COLO829 (cell line): ENCODE measurements at places on chromosomes 1 and 21.

- no peak for DNase-seq
These were observed 43.5 kb downstream of the WDR4 start for GRCh38 chr21:42835611-42836401.

- no peak for DNase-seq
These were observed 30.9 kb downstream of the ZNF670 start for GRCh38 chr1:247047702-247048101.

DNA sequence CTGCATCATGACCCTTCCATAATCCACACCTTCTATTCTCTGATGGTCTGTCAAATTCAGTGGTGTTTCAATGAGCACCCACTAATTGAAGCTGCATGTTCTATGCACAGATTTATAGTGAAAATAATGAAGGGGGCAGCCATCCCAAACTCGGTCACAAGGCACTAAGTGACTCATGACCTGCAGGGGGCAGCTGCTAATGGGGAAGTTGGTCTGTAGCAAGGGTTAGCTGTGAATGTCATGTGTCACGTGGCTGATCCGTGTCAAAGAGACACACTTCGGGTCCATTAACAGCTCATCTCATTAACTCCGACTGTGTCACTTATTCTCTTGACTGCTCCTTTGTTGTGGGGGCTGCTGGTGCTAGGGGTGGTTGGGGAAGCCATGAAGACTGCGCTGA, 306.6 kb downstream of the PCP4 start:
- no peak for DNase-seq

DNA sequence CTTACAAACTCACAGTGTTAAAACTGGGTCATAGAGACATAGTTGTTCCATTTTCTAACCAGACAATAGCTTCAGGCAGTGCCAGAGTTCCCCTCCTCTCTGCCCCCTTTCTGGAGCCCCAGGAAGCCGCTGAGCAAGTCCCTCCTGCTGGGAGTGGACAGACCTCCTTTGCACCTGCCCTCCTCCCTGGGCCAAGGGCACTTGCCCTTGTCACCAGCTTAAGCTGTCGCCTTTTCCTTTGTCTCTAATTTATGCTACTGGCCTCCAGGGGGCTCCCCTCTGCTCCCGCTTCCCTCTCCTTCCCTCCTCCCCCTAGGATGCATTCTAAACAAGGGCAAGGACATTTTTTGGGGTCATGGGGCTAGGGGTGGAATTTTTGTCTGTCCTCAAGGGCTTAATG, 182.4 kb downstream of the MIS18A start:
- DNase-seq, result peak; percentile 13

DNA sequence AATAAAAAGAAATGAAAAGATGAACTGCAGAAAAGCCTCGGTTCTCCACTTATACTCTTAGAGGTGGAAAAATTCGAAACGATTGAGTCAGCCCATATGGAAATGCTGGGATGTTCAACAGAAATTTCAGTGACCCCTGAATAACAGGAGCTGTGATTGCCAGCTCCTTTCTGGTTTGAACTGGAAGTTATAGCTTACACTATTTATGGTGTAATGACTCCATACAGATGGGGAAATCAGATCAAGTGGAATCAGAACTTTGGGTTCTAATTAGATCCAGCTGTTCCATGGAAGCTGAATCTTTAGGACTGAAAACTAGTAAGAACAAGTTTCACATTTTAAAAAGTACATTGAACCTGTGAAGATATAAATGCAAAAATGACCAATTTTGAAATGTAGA, 569.3 kb upstream of the ZRANB2 start:
- DNase-seq, result no peak

GRCh38 chr1:109892561-109893368, 17.9 kb upstream of the CSF1 start:
- no peak for DNase-seq

DNA sequence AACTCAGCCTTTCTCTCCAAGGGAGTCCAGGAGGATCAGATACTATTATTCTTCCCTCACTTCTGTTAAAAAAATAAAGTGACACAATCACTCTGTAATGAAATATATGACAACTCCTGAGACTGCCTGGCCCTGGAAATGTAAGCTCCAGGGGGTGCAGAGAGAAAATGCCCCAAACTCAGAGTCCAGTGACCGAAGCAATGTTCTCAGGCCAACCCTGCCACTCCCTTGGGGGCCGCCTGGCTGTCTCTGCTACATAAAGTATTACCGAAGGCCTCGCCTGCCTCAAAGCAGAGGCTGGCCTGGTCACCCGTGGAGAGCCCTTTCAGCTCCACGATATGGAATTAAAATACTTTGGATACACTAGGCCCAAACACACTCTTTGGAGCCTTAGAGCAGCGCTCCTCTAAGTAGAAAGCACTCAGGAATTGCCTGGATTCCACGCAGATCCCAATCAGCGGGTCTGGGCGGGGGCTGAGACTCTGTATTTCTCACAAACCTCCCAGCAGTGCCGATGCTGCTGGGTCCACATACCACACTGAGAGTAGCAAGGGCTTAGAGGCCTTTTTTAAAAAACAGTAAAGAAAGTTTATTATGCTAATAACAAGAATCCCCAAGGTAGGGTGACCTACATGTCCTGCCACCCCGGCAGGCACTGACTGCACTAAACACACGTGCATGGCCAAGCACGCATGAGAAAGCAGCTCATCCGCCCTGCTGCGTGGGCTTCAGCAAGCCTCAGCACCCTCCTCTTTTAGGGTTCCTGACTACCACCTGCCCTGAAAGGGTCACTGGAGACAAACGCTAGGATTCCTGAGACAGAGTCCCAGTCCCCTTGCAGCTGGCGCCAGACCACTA, 31.1 kb downstream of the TMCO4 start:
- no peak for DNase-seq

GRCh38 chr1:21783679-21784603, 992 bp upstream of the USP48 start:
- peak; percentile 76 for DNase-seq

DNA sequence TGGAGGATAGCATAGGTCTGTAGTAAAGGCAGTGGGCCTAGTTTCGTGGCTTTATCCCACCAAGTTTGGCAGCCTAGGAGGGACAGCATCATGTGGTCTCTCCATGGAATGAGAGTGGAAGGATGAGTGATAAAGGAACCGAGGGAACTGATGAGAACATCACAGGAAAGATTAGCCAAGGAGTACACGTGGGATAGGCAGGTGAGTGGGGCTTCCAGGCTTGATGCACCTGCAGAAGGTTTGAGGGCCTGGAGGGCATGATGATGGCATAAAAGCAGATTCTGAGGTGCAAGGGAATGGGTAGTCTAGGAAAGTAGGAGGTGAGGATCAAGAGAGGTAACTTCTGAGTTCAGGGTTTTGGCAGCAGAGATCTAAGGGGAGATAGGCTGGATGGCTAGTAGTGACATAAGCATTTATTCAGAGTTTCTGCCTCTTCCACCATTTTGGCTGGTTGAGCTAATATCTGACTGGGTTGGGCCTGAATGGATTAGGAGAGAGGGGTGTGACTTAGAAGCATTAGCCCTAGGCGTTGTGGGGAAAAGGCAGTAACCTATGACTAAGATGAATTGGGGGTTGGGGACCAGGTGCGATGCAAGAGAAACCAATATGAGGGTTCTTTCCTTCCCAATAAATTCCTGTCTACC, 9.1 kb downstream of the PTGFRN start:
- no peak for DNase-seq

DNA sequence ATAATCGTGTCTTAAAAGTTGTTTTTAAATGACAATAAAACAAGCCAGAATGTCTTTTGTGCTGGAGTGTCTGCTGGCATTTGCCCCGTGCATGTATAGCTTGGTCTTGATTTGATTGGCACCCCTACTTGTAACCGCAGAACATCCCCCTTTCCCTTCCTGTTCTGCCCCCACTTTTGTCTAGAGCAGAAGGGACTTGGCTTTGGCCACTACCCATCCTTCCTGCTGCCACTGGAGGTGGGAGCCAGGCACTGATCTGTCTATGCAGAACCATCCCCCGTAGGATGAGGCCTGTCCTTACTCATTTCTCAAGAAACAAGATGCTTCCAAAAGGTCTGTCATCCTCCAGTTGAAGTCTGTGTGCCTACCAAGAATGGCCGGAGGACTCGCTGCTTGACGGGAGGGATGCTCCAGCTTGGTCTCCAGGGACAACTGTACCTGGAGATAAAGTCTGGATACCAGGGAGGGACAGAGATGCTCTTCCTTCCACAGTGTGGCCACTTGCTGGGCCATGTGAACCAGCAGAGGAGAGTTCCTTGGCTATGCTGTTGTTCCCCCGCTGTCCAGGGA, 1.1 kb upstream of the SLC27A3 start:
- DNase-seq, result no peak

DNA sequence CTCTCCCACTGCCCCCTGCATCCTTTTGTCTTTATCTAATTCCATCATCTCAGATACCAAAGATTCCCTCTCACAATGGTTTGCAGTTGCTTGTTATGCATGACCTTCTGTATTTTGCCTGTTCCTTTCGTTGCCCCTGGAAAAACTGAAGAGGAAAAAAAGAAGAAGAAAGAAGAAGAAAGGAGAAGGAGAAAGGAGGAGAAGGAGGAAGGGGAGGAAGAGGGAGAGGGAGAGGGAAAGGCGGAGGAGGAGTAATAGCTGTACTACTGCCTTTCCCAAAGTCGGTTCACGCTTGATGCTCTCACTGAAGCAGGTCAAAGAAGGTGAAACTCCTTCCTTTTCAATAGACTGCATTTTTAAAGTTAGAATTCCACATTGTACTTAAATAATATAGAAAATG, 513.8 kb downstream of the PTPRC start:
- no peak for DNase-seq

- DNase-seq, result no peak
These were observed 269.6 kb downstream of the VAV3 start for GRCh38 chr1:107695341-107695740.

DNA sequence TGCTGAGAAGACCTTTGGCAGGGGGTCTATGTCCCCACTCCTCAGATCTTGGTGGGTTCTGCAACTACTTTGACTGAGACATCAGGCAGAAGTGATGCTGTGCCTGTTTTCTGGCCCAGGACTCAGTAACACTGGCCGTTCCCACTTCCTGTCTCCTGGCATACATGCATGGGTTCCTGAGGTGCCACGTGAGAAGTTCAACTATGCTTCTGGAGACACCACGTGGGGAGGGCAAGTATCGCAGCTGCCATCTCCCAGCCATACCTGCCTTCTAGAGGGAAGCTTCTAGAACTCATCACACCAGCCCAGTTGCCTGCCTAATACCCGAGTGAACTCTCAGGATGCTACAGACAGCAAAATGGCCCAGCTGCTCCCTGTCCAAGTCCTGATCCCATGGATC, 65.8 kb downstream of the TRABD2B start:
- no peak for DNase-seq

- DNase-seq, result no peak
These were observed 57.8 kb upstream of the HSD17B7 start for GRCh38 chr1:162732566-162733335.

GRCh38 chr1:206713910-206714312, 29.2 kb downstream of the MAPKAPK2 start:
- DNase-seq, result no peak
